Activated T-cell treated with anti-CD3 and anti-CD28 coated beads for 24 hours (primary cell): ENCODE measurements at places on chromosomes 13 and 19.

GRCh38 chr13:79749566-79749965, 268.6 kb downstream of the NDFIP2 start:
- DNase-seq = no peak

- DNase-seq = no peak
These were observed 3.5 kb downstream of the CDC37 start for GRCh38 chr19:10399878-10400277.

DNA sequence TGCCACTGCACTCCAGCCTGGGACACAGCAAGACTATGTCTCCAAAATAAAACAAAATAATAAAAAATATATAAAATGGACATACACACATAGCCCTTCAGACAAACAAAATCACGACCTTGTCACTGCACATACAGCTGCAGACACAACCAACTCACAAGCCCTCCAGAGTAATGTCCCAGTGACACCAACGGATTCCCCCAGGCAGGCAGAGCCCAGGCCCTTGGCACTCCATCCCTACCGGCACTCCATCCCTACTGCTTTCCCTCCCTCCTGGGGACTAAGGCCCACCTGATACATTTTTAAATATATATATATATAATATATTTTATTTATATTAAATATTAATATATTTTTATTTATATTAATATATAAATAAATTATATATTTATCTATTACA, 18.5 kb downstream of the ZNF101 start:
- DNase-seq = no peak

DNA sequence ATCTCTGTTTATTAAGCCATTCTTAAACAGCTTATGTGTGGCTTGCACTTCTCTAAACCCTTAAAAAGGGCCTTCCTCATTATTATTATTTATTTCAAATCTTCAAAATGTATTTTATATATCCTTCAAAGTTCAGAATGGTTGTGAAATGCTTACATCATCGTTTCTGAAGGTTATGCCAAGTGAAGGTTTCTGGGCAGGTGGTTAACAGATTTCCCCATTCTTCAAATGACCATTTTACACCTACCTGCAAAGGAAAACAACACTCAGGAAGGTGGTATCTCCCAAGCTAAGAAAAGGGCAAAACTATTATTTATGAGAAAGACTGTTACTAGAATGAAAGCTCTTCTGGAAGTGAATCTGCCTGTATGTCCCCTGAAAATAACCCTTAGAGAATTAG, 191.6 kb downstream of the SHISA2 start:
- DNase-seq = no peak

DNA sequence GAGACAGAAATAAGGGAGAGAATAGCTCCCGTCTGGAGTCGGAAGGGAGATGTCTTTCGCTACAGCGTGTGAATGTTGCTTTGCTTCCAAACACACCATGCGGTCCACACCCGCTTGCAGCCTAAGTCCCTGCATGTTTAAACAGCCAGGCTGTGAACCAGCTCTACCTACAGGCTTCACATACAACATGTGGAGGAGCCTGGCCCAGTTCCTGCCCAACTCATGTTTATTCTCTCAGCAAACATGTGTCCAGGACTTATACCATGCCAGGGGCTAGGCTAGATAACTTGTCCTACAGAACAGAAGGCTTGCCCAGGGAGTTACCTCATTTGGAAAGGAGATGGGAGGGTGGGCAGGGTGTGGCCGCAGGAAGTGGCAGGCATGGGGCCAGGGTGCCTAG, 181.5 kb downstream of the FOXO1 start:
- DNase-seq = no peak

GRCh38 chr19:50328873-50329145, 368 bp downstream of the KCNC3 start:
- DNase-seq = no peak

DNA sequence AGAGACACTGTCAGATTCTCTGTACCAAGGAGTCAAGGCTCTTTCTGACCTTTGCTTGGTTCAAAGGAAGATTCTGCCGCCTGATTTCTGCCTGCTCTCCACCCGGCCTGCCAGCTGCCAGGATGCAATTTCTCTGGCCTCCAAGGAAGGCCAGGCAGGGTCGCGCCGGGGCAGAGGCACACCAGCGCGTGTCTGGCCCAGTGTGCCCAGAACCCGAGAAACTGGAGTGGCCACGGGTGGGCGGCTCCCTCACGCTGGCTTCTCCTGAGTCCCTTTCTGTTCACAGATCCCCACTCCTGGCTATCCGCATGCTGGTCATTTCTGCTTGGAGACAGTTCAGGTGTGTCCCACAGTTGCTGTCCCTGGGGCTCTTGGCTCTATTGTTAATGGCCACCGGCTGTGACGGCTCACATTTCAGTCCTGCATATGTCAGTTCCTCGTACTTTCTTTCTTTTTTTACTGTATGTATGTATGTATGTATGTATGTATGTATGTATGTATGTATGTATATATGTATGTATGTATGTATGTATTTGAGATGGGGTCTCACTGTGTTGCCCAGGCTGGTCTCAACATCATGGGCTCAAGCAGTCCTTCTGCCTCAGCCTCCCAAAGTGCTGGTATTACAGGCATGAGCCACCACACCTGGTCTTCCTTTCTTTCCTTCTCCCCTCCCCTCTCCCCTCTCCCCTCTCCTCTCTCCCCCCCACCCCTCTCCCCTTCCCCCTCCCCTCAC, 16.9 kb downstream of the TMPRSS9 start:
- DNase-seq = no peak

- no peak for DNase-seq
These were observed 249.7 kb downstream of the DACH1 start for GRCh38 chr13:71617265-71617664.
